ENCODE measurements at places on chromosomes 6 and 20.

- no peak overlapping the region for H3K27ac ChIP-seq
- peaks cover 17% of the 10 kb centered on the region for H3K36me3 ChIP-seq
- no peak for DNase-seq
- H3K27me3 ChIP-seq: no peaks in the 10 kb centered on the region
- peaks cover 9% of the 10 kb centered on the region for H3K4me1 ChIP-seq
- H3K4me3 ChIP-seq: no peak overlapping the region
These were observed 21.5 kb downstream of the EZR start for GRCh38 chr6:158797331-158798310.

GRCh38 chr6:16243055-16243454 is 4.7 kb downstream of the GMPR start:
- no peak for DNase-seq
- peaks cover 9% of the 10 kb centered on the region for H3K27me3 ChIP-seq
- H3K4me3 ChIP-seq: no peak overlapping the region
- H3K27ac ChIP-seq: no peak overlapping the region

GRCh38 chr6:87724983-87725811 is 23.2 kb upstream of the AKIRIN2 start:
- no peak overlapping the region for H3K4me3 ChIP-seq
- H3K36me3 ChIP-seq: no peaks in the 10 kb centered on the region
- 0 out of 2 replicates have a peak, but pooled peaks cover 2% of the 10 kb centered on the region for H3K4me1 ChIP-seq
- no peak overlapping the region for H3K27ac ChIP-seq

DNA sequence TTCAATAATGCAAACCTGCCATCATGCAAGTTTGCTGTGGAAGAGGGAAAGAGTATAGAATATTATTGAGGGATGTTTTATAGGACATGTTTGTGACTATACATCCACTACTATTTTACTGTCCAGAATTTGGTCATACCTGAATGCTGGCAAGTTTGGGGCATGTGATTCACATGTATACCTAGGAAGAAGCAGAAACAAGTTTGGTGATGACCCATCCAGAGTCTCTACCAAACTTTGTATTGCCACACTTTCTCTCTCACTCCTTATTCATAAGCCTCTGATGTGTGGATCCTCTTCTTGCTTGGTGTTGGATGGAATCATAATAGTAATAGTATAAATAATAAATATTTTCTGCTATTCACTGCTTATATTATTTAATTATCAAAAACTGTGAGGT is 108.5 kb upstream of the FLRT3 start:
- no peak overlapping the region for H3K4me3 ChIP-seq
- H3K27me3 ChIP-seq: no peaks in the 10 kb centered on the region
- H3K36me3 ChIP-seq: no peaks in the 10 kb centered on the region
- no peak overlapping the region for H3K27ac ChIP-seq
- no peaks in the 10 kb centered on the region for H3K4me1 ChIP-seq

DNA sequence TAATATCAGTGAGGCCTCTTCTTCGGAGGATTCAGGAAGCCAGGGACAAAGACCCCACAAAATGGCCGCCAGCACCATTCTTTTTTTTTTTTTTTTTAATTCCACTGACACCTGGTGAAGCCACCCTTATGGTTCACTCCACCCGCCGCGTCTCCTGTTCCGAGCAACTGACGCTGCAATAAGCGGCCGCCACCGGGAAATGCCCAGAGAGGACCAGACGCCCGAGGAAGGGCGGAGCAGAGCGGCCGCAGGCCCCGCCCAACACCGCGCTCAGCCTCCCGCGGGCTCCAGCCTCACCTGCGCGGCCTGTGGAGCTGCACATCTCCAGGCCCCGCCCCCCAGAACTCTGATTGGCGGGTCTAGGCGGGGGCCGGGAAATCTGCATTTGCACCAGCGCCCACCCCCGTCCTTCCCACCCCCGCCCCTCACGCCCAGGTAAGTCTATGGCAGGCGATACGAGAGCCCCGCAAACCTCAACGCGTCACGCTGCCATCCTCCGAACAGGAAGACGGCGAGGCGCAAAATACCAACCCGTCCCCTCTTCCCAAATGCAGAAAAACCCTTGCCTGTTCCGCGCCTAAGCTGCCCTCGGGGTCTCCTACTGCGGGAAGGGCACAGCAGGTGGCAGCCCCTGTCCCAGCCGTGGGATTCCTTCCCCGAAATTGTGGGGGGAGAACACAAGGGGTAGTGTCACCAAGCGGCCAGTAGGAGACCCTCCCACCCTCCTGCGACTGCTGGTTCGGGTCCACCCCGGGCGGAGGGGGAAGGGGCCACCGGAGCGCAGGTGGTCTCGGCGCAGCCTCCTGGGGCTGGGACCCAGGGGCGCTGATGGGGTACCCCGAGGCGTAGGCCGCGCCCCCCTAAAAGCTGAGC is 960 bp downstream of the ATP9A start:
- no peaks in the 10 kb centered on the region for H3K36me3 ChIP-seq
- H3K27me3 ChIP-seq: no peaks in the 10 kb centered on the region

DNA sequence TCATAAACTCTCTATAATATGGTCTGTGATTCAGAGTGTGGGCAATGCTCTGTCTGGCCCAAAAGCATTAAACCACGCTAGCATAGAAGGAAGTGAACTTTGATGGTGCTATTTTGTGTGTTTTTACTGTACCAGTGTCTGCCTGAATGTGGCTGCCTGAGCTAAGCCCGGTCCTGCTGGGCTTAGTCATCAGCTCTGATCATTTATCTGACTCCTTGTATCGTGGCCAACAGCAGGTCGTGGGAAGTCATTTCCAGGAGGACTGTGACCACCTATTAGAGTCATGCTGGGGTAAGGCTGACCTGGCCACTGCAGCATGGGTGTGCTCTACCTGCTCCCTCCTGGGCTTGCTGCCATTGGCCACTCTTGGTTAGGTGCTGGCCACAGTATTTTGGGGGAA is 239.1 kb upstream of the CEP162 start:
- DNase-seq: no peak
- no peak overlapping the region for H3K4me3 ChIP-seq
- no peaks in the 10 kb centered on the region for H3K27me3 ChIP-seq

- H3K36me3 ChIP-seq: peaks cover 6% of the 10 kb centered on the region
- no peak overlapping the region for H3K27ac ChIP-seq
- DNase-seq: no peak
- H3K4me3 ChIP-seq: no peak overlapping the region
- no peaks in the 10 kb centered on the region for H3K27me3 ChIP-seq
- H3K4me1 ChIP-seq: 0 out of 2 replicates have a peak, but pooled peaks cover 3% of the 10 kb centered on the region
These were observed 20.4 kb downstream of the PREP start for GRCh38 chr6:105382496-105382895.

DNA sequence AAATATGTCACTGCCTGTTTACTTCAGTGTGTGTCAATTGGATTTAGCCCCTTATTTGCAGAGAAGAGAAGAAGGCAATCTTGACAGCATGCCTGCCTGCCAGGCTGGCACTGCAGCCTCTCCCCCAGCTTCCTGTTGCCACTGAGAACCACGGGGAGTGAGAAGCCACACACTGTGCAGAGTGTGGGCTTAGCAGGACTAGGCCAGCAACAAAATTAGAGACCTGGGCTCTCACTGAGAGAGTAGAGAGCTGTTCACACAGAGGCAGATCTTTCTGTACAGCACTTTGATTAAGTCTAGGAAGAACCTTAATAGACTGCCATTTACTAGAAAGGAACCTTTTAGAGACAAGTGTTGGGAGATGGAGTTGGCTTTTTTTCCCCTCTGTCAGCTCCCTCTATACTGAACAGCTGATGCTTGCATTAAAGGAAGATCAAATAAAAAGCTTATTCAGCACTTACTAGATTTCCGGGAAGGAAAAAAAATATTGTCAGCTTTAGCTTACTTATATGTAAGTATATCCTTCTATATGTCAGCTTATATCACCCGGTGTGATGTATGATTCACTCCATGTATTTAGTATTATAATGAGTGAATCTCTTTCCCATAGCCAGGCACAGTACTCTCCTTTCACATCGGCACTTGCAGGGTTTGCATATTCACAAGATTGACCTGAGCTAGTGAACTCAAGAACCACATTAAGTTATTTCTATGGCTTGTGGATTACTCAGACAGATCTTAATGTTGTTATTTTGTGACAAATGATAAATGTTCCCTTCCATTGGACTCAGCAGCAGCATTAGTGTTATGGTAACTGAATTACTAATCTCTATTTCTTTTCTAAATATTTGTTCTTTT is 851.0 kb upstream of the EPHA7 start:
- no peak for DNase-seq
- H3K27ac ChIP-seq: no peak overlapping the region
- H3K4me1 ChIP-seq: no peaks in the 10 kb centered on the region
- no peak overlapping the region for H3K4me3 ChIP-seq
- H3K36me3 ChIP-seq: no peaks in the 10 kb centered on the region

DNA sequence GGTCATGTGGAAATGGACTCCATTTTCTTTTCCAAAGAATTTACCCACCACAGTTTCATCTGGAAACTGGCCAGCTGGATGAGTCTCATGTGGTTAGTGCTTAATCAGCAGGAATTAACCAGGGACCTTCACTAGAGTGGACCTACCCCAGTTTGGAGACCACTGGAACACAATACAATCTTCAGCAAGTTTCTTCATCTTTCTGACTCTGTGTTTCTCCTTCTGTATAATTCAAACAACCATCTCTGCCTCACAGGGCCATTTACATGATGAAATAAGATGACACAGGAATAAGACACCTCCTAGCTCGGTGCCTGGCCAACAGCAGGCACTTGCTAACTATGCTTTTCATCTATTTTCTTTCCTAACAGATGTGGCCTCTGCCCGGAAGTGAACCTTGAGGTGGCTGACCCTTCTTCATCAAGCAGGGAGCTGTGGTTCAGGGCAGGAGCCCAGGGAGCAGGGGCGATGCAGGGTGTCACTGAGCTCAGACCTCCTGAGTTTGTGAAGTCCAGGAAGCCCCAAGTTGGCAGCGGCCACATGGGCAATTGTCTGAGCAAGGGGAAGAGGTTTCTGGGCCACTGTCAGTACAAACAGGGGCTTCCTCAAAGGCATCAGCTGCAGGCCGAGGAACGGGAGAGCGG is 98.8 kb downstream of the SOD2 start:
- H3K27me3 ChIP-seq: no peaks in the 10 kb centered on the region
- DNase-seq: no peak
- H3K4me1 ChIP-seq: no peaks in the 10 kb centered on the region
- H3K4me3 ChIP-seq: no peak overlapping the region
- H3K27ac ChIP-seq: no peak overlapping the region
- H3K36me3 ChIP-seq: no peaks in the 10 kb centered on the region

DNA sequence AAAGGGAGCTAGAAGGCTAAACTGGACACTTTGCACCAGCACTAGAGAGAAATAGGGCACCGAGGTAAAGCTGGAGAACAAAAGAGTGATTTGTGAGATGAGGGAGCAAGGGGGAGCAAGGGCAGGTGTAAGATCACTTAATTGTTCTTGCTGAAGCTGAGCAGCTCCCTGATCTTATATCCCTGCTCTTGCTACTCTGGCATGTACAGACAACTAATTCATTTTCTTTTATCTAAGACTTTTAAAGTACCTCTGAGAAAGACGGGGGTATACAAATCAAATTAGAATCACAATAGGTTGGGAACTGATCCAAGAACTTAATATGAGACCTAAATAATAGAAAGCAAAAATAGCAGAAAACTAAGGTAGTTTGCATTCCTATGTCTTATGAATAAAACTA is 381.7 kb upstream of the POU3F2 start:
- H3K27ac ChIP-seq: no peak overlapping the region
- no peak overlapping the region for H3K4me3 ChIP-seq
- no peak for DNase-seq
- H3K36me3 ChIP-seq: no peaks in the 10 kb centered on the region

DNA sequence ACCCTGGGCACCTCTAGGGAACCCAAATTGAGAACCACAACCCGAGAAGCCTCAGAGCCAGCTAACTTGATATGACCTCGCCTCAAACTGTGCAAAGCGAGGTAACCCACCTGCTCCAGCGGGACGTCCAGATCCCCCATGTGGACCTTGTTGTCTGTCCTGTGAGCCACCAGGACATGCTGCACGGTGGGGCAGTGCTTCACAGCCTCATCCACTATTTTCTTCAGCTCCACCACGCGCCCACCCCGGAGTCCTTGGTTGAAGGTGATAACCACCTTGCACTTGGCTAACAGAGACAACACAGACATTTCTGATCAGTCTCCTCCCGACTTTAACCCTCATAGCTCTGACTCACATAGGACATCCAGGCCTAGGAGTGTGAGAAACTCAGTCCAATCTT is 30.8 kb upstream of the APMAP start:
- no peak overlapping the region for H3K27ac ChIP-seq
- no peaks in the 10 kb centered on the region for H3K36me3 ChIP-seq
- H3K4me3 ChIP-seq: no peak overlapping the region
- H3K27me3 ChIP-seq: no peaks in the 10 kb centered on the region
- no peaks in the 10 kb centered on the region for H3K4me1 ChIP-seq
- DNase-seq: no peak

GRCh38 chr20:35597186-35597585 is 18.4 kb upstream of the SPAG4 start:
- H3K27me3 ChIP-seq: peaks cover 6% of the 10 kb centered on the region
- no peak overlapping the region for H3K27ac ChIP-seq
- no peak for DNase-seq
- H3K36me3 ChIP-seq: no peaks in the 10 kb centered on the region

DNA sequence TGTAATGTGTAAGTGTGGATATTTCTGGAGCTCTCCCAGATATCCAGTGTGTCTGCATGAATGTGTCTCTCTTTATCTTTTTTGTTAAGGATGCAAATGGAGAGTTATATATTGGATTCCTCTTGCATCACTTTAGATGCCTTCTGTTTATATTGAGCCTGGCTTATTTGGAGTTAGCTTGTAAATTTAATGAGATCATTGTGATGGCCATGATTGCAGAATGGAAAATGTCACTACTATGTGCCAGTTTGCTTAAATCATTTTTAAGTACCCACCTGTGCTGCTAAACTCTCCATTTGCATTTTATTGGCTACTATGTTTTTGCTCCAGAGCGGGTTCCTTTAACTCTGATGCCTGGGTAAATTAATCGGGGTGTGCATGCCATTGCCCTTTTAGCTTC is 334.8 kb downstream of the UTRN start:
- no peaks in the 10 kb centered on the region for H3K27me3 ChIP-seq
- no peaks in the 10 kb centered on the region for H3K36me3 ChIP-seq
- H3K4me1 ChIP-seq: peaks cover 11% of the 10 kb centered on the region
- H3K27ac ChIP-seq: no peak overlapping the region
- H3K4me3 ChIP-seq: no peak overlapping the region
- no peak for DNase-seq

DNA sequence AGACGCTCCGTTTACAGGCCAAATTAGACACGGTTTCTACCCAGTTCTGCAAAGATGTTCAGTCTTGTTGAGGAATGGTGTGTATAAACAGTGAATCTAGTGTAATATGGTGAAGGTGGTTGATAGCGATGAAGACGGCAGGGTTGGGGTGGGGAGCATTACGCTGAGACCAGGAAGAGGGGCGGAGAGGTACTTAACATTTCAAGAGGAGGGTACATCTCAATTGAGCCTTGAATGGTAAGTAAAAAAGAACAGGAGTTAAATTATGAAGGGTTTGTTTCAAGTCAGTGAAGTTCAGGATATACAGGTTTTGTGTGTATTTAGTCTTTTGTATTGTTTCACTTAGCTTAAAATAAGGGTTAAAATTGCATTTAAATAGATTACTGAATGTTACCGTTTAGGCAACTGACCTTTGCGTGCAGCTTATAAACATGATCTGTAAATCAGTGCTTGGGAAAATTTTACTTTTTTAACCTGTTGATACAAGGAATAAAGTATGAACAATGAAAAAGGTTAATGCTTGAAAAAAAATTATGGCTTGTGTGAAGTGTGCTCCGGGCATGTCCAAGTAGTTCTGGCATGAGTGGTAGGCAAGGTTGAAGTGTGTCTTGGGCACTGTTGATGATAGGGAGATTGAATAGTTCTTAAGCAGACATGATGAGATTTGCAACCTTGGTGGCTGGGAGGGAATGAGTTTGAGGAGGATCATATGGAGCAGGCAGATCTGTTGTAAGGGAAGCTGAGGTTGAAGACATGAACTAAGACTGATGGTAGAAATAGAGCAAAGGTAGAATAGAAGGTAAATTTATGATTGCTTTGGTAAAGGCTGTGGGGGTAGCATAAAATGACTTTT is 842 bp downstream of the POLR1C start:
- peaks cover 35% of the 10 kb centered on the region for H3K36me3 ChIP-seq
- no peak for DNase-seq
- no peak overlapping the region for H3K27ac ChIP-seq
- H3K4me3 ChIP-seq: no peak overlapping the region

All from H9 (cell line).